ENCODE measurements at places on chromosomes 5 and 9. TPM values are rescaled to one million over a fixed set of nuclear protein-coding genes. Genes with fewer than 3 reads are reported as not detected.

CYFIP2 gene
- 60.9 TPM for total RNA-seq

GALNT12 gene
- total RNA-seq = 0.25 TPM

TXNDC8 gene
- total RNA-seq = not detected

LMBRD2 gene
- total RNA-seq = 10.7 TPM

TMEM171 gene
- not detected for total RNA-seq

TEX48 gene
- total RNA-seq = not detected

SPARC gene
- total RNA-seq = 434 TPM

TBC1D13 gene
- 16.8 TPM for total RNA-seq

PAXX gene
- 23.6 TPM for total RNA-seq

IL4 gene
- total RNA-seq = not detected

IL9 gene
- total RNA-seq = not detected

NMUR2 gene
- not detected for total RNA-seq

DNA sequence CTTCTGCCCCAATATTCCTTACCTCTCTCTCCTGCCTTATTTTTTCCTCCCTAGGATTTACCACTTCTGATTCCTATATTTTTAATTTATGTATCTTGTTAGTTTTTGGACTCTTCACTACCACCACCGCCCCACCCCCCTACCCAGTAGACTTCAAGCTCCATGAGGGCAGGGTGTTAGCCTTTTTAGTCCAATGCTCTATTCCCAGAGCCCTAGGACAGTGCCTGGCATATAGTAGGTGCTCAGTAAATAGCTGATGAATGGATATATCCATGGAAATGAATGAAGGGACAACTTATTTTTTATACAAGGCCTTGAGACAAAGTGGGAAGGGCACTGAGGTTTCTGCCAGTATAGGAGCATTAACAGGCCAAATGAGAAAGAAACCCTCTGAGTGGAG, 41.5 kb downstream of the IRF1 start:
- H3K36me3 ChIP-seq = peaks cover 31% of the 10 kb centered on the region
- peaks cover 66% of the 10 kb centered on the region for H3K4me1 ChIP-seq
- DNase-seq = no peak
- H3K27ac ChIP-seq = no peak overlapping the region

- no peak overlapping the region for H3K27ac ChIP-seq
- H3K4me3 ChIP-seq = no peak overlapping the region
- no peak for DNase-seq
- no peaks in the 10 kb centered on the region for H3K36me3 ChIP-seq
- H3K27me3 ChIP-seq = no peaks in the 10 kb centered on the region
- H3K4me1 ChIP-seq = no peaks in the 10 kb centered on the region
Observed at GRCh38 chr9:13163946-13164345, 115.5 kb downstream of the MPDZ start.

DNA sequence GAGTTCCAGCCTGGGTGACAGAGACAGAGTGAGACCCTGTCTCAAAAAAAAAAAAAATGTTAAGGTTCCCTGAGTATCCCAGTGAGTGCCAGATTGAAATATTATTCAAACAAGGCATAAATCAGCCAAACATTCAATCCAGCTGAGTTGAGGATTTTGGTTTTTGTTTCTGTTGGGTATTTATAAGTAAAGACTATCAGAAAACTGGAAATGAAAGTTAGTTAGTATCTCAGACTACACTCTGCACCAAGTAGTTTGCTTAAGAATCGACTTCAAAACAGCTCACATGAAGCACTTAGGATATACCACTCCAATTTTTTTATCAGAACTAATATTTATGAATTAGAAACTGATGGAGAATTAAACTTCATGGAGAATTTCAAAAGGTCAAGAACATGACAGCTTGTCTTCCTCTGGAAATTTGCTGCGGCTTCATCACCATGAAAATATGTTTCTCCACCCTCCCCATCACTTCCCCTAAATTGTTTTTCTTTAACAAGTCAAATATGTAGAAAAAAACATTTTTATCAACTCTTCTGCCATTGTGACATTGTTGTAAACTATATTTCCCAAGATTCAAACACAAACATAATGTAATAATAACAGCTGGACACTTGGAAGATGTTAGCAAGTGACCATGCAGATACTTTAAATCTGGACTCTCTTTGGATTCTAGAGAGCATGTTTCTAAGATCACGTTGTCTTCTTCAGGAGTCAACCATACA, 110.0 kb upstream of the PTGER4 start:
- peak overlapping the region; percentile 71 for H3K27ac ChIP-seq
- no peaks in the 10 kb centered on the region for H3K27me3 ChIP-seq
- H3K36me3 ChIP-seq = no peaks in the 10 kb centered on the region
- DNase-seq = no peak

GRCh38 chr5:133368916-133369783, 243.2 kb downstream of the FSTL4 start:
- peaks cover 6% of the 10 kb centered on the region for H3K4me1 ChIP-seq
- DNase-seq = no peak
- H3K27ac ChIP-seq = no peak overlapping the region
- peaks cover 6% of the 10 kb centered on the region for H3K27me3 ChIP-seq
- no peak overlapping the region for H3K4me3 ChIP-seq
- H3K36me3 ChIP-seq = no peaks in the 10 kb centered on the region

- peaks cover 16% of the 10 kb centered on the region for H3K36me3 ChIP-seq
- H3K4me3 ChIP-seq = no peak overlapping the region
- no peak overlapping the region for H3K27ac ChIP-seq
- no peaks in the 10 kb centered on the region for H3K27me3 ChIP-seq
Observed at GRCh38 chr5:32043105-32043504, 131.0 kb downstream of the GOLPH3 start.

- no peaks in the 10 kb centered on the region for H3K27me3 ChIP-seq
- H3K36me3 ChIP-seq = no peaks in the 10 kb centered on the region
- peaks cover 17% of the 10 kb centered on the region for H3K4me1 ChIP-seq
- H3K27ac ChIP-seq = no peak overlapping the region
Observed at GRCh38 chr9:115038178-115038577, 79.8 kb downstream of the TNC start.

DNA sequence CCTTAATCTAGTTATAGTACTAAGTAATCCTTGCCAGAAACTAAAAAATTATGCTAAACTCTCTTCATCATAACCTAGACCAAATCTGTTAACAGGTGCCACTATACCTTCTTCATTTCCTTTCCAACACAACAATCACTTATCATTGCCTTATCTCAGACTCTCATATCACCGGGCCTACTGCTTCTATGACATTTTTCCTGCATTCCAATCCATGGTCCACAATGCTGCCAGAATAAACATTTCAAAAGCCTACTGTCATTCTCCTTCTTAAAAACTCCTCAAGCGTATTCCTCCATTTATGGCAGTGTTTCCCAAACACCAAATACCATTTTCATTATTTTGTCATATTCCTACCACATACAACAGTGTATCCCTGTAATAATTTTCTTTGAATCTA, 6.5 kb downstream of the PPP6C start:
- no peak overlapping the region for H3K4me3 ChIP-seq
- no peak for DNase-seq
- H3K27me3 ChIP-seq = no peaks in the 10 kb centered on the region
- H3K4me1 ChIP-seq = peaks cover 70% of the 10 kb centered on the region
- peak overlapping the region; percentile 2 for H3K27ac ChIP-seq

- no peaks in the 10 kb centered on the region for H3K27me3 ChIP-seq
- no peak overlapping the region for H3K27ac ChIP-seq
- no peaks in the 10 kb centered on the region for H3K36me3 ChIP-seq
- H3K4me3 ChIP-seq = no peak overlapping the region
- peaks cover 9% of the 10 kb centered on the region for H3K4me1 ChIP-seq
Observed at GRCh38 chr5:112270299-112271293, 148.5 kb downstream of the EPB41L4A start.

GRCh38 chr5:131357739-131358561, 94.1 kb downstream of the CDC42SE2 start:
- H3K36me3 ChIP-seq = peaks cover 10% of the 10 kb centered on the region
- H3K4me1 ChIP-seq = no peaks in the 10 kb centered on the region
- DNase-seq = no peak

DNA sequence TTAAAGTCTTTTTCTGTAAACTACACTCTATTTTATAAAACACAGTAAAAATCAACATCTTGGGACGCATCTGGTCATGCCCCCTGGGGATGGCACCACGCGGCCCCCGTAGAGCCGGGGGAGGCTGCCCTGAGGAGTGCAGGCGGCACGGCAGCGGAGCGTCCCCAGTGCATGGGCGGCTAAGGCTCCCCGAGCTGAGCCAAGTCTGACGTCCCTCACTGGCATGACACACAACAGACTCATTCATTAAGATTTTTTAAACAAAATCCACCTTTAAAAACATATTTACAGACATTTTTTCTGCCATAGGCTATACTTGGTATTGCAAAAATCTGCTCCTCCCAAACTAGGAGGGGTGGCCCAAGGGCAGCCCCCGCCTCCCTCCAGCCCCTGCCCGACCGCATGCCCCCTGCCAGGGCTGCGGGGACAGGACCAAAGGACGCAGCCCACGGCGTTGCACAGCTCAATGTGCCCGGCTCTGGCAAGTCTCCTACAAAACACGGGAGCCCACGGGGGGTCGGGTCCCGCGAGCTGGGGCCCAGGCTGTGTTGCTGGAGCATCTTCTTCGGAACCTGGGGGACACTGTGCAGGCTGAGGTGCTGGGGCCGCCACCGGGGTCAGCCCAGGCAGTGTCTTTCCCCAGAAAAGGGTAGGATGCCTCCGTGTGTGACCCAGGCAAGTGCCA, 11.8 kb upstream of the SEC16A start:
- H3K36me3 ChIP-seq = peaks cover 55% of the 10 kb centered on the region
- H3K4me3 ChIP-seq = no peak overlapping the region
- no peaks in the 10 kb centered on the region for H3K4me1 ChIP-seq
- no peak overlapping the region for H3K27ac ChIP-seq
- H3K27me3 ChIP-seq = no peaks in the 10 kb centered on the region
- no peak for DNase-seq

DNA sequence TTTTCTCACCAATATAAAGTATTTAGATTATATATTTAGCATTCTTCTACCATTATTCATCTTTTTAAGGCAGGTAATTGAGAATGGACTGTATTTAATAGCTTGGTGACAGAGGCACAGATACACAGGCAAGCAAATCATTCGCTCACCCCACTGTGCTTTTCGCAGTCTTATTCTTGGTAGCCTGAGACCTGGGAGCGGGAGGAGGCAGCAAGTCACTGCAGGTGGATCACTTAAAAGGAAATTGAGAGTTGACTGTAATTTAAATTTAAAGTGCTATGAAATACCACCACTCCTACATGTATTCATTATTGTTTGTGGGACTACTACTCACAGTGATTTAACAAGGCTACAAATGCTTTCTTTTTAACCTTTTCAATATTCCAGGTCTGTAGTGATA, 9.7 kb downstream of the RICTOR start:
- no peak for DNase-seq
- H3K27ac ChIP-seq = no peak overlapping the region
- H3K36me3 ChIP-seq = peaks cover 9% of the 10 kb centered on the region
- no peak overlapping the region for H3K4me3 ChIP-seq
- H3K4me1 ChIP-seq = peaks cover 58% of the 10 kb centered on the region

DNA sequence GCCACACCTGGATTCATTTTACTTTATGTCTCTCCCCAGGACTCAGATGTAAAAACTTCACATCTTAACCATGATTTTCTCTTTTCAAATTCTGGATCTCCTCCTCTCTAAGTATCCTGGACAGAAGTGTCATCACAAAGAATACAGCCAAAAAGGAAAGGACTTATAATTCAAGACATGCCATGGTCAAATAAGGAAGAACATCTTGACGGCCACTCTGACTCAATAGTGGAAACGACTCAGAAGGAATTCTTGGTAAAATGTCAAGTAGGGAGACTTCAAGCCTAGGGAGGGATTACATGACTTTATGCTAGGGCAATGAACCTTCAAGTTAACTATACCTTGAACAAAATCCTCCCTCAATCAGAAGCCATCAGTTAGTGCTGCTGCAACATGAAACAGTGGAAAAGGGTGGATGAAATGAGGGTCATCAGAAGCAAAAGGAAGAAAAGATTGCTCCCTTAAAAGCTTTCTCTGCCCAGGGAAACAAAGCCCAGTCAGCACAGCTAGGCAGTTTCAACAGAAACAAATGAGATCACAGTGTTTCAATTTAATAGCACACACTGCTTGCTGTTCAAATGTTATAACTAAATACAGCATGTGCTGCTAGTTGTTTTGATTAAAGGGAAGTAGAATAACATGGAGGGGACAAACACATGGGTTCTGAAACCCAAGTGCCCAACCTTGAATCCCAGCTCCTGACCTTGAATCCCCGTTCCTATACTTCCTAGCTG, 101.4 kb downstream of the LPAR1 start:
- H3K27me3 ChIP-seq = no peaks in the 10 kb centered on the region
- no peak for DNase-seq
- H3K4me1 ChIP-seq = peaks cover 12% of the 10 kb centered on the region
- no peak overlapping the region for H3K27ac ChIP-seq

DNA sequence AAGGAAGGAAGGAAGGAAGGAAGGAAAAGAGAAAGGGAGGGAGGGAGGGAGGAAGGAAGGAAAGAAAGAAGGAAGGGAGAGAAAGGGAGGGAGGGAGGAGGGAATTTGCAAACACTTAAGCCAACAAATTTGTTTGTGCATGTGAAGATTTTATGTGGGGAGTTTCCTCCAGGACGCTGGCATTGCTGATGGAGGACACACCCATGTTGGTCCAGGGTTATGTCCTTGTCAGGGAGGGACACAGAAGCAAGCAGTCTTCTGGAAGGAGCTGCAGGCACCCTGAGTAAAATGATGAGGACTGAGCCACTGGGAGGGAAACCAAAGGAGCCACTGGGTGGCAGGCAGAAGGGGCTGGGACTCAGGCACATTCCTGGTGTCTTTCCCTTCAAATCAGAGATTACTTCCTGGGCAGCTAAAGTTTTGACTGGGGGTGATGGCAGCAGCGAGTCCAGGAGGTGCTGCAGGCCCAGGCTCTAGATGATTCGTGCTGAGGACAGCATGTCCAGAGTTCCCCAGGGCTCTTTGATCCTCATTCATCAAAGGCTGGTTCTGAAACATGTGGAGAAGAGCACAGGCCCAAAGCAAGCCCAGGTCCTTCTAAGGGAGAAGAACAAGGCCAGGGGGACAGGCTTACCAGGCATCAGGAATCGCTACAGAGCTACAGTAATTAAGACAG, 109.2 kb downstream of the PAX5 start:
- no peak for DNase-seq
- H3K36me3 ChIP-seq = no peaks in the 10 kb centered on the region
- H3K27ac ChIP-seq = no peak overlapping the region
- no peak overlapping the region for H3K4me3 ChIP-seq
- H3K4me1 ChIP-seq = no peaks in the 10 kb centered on the region

DNA sequence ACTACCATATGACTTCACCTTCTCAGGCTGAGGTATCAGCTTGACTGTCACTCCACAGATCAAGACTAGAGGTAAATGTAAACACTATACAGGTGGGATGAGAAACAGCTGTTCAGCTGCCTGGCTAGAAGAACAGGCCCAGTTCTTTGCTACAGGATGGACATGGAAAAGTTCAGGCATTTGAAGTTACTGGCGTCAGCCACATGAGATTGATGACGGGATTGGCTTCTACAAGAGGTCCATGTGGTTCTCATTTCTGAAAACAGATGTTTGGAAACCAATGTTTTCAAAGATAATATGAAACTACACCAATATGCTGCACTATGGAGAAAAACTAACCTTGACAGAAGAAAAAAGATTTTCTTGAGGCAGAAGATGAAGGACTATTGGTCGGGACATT, 324.1 kb downstream of the CDH10 start:
- DNase-seq = no peak
- H3K4me3 ChIP-seq = no peak overlapping the region
- no peaks in the 10 kb centered on the region for H3K4me1 ChIP-seq

- no peaks in the 10 kb centered on the region for H3K4me1 ChIP-seq
- H3K27ac ChIP-seq = no peak overlapping the region
- DNase-seq = no peak
- no peaks in the 10 kb centered on the region for H3K36me3 ChIP-seq
- no peaks in the 10 kb centered on the region for H3K27me3 ChIP-seq
Observed at GRCh38 chr9:133973111-133973790, 18.9 kb downstream of the VAV2 start.

Data from heart left ventricle (tissue), 16 donors.